ENCODE measurements at places on chromosomes 16 and 17.

GRCh38 chr16:89472711-89473075, 17.7 kb downstream of the ANKRD11 start:
- no peak for DNase-seq

DNA sequence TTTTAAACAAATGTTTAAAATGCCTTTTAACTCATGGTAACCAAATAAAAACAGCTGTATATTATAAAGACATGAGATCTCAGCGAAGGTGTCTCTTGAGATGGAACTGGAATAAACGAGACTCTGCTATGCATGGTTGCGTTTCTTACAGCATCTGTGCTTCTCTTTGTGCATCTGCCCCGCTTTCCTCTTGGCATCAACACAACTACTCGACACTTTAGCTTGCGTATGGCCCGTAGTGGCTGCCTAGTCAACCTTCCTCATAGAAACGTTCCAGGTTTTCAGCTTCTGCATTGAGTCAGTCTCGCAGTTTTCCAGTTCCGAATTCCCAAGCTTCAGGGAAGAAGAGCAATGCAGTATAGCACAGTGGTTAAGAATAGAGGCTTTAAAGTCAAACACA, 214.9 kb downstream of the CEP112 start:
- DNase-seq: no peak

- no peak for DNase-seq
Observed at GRCh38 chr17:66517336-66518009, 215.1 kb downstream of the PRKCA start.

- DNase-seq: no peak
Observed at GRCh38 chr17:51700011-51700760, 439.8 kb downstream of the UTP18 start.

Data from stimulated activated naive CD4-positive, alpha-beta T cell treated with Interleukin-2 at 50 U/mL for 16 hours (primary cell).